ENCODE measurements at places on chromosomes 5 and 9.
A peak's percentile ranks its signal among the peaks of the same experiment; 100 is the strongest.

- H3K27ac ChIP-seq = peak overlapping the region; percentile 28
- H3K4me1 ChIP-seq = peaks cover 25% of the 10 kb centered on the region
- H3K36me3 ChIP-seq = peaks cover 14% of the 10 kb centered on the region
- no peak for DNase-seq
Observed at GRCh38 chr9:133821601-133822429, 83.7 kb upstream of the SARDH start.

GRCh38 chr9:130138791-130139190, 33.4 kb upstream of the NCS1 start:
- no peak for DNase-seq
- H3K27me3 ChIP-seq = peaks cover 3% of the 10 kb centered on the region
- peak overlapping the region; percentile 48 for H3K27ac ChIP-seq
- peaks cover 18% of the 10 kb centered on the region for H3K4me1 ChIP-seq

- H3K4me3 ChIP-seq = peak overlapping the region; percentile 9
- no peak overlapping the region for H3K27ac ChIP-seq
- peaks cover 8% of the 10 kb centered on the region for H3K4me1 ChIP-seq
- H3K27me3 ChIP-seq = no peaks in the 10 kb centered on the region
Observed at GRCh38 chr5:124574521-124575436, 171.7 kb downstream of the ZNF608 start.

DNA sequence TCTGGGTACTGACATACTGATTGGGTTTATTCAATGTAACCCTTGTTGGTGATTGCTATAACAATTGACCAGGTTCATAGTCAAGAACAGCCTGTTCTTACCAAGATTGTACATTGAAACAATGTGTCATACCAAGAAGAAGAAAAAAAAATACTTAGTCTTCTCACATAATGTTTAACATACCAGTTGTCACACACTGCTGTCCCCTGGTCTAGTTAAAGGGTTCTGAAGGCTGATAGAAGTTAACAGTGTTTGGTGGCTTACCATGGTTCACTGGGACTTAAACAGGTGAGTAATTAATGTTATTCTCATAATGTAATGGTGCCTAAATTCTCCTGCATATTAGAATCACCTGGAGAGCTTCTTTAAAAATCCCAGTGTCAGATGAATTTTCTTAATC, 18.5 kb upstream of the CDC42SE2 start:
- H3K27ac ChIP-seq = no peak overlapping the region
- H3K36me3 ChIP-seq = no peaks in the 10 kb centered on the region
- no peaks in the 10 kb centered on the region for H3K4me1 ChIP-seq
- no peaks in the 10 kb centered on the region for H3K27me3 ChIP-seq

DNA sequence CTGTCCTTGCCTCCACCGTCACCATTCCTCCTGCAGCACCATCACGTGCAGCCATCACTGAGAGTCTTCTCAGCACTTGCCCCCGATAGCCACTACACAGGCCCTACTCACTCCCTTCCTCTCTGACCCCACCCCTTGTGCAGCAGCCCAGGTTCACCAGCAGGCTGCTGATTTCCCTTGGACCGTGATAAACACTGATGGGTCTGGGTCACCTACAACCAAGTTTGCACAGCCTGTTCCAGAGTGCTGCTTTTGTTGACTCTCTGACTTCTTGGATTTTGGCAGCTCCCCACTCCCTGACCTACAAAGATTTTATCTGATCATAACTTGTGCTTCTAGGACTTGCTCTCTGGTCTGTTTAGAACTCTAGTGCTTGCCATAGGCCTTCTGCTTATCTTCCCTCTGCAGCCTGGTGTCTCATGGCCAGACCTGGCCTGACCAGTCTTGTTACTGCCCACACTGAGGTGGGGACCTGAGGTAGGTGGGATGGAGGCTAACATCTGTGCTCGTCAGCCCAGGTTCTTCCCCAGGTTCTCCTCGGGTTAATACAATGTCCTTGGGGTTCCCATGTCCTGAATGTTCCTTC, 109.3 kb downstream of the TARS1 start:
- H3K27me3 ChIP-seq = peaks cover 3% of the 10 kb centered on the region
- no peaks in the 10 kb centered on the region for H3K36me3 ChIP-seq
- DNase-seq = no peak
- H3K4me1 ChIP-seq = no peaks in the 10 kb centered on the region
- H3K4me3 ChIP-seq = no peak overlapping the region
- H3K27ac ChIP-seq = no peak overlapping the region

DNA sequence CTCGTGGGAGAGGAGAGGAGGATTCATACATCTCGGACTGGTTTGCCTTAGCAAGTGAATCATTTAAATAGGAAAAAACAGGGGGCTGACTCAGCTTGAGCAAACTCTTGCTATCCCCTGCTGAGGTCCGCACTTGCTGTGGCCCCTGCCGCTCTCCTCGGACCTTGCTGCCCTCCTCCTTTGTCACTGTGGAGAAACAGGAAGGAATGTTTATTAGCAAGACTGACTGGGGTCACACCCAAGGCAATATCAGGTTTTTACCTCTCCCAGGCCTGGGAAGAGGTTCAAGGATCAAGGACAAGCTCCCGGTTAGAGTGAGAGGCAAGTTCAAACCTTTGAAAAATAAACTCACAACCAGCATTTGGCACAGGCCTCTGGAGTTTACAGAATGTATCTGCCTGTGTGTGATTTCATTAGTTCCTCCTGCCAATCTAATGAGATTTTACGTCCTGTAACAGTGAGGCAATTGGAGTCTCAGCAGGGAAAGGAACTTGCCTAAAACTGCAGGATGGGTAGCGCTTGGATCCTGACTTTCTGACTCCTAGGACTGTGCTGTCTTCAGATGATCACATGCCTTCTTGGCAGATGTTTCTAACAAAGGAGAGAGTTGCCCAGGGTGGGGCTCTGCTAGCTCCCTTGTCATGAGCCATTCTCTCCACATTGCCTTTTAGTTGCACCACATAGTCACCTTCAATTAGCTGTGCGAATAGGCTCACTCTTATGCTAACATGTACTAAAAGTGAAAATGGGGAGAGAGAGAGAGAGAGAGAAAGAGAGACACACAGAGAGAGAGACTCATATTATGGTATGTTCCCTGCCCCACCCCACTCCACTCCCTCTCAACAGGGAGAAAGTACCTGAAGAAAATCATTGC, 108.6 kb upstream of the CDKN2B start:
- H3K4me3 ChIP-seq = no peak overlapping the region
- H3K36me3 ChIP-seq = no peaks in the 10 kb centered on the region
- no peak for DNase-seq
- H3K27ac ChIP-seq = no peak overlapping the region
- H3K4me1 ChIP-seq = peaks cover 9% of the 10 kb centered on the region

GRCh38 chr5:10562201-10563109, 1.4 kb upstream of the ANKRD33B start:
- H3K27ac ChIP-seq = peak overlapping the region; percentile 42
- H3K4me3 ChIP-seq = peak overlapping the region; percentile 74
- peaks cover 16% of the 10 kb centered on the region for H3K27me3 ChIP-seq
- no peak for DNase-seq
- no peaks in the 10 kb centered on the region for H3K36me3 ChIP-seq

Data from endothelial cell (in vitro differentiated cells).